ENCODE measurements at places on chromosomes 3 and 15.

DNA sequence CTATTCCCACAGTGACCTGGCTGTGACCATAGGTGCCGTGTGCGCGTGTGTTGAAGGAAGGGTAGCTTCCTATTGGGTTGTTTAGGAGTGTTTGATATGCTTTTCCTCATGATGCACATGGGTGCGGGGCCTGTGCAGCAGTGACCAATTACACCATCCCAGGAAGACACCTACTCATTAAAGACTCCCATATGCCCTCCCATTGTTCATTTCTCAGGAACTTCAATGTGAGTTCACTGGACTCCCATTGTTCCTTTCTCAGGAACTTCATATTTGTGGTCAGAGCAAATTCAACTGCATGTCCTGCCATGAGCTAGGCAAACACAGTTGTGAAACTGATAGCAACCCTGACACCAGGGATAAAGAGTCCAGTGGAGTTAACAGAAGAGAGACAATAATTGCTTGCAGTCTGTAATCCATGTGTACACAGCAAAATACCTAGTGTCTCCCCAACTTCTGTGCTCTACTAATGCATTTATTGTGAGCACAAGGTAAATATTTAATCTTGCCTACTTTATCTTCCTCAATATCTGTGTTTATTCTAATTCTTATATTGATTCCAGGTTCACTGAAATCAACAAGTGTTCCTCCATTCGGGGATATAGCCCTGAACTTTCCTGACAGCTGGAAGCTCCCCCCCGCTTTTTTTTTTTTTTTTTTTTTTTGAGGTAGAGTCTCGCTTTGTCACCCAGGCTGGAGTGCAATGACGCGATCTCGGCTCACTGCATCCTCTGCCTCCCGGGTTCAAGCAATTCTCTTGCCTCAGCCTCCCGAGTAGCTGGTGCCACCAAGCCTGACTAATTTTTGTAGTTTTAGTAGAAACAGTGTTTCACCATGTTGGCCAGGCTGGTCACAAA is 57.5 kb upstream of the GCNT3 start:
- DNase-seq, result no peak

DNA sequence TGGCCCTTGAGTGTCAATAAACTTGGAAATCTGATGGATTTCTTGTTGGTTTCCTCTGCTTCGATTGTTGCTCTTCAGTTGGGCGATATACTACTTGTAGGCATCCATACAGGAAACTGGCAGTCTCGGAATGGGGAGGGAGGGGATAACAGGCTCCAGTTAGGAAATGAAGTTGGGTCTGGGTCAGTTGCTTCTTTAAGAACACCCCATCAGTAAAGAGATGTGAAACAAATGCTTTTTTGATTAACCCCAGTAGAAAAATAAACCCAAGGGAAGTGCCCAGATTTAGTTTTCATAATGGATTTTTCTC is 681 bp downstream of the CHMP2B start:
- peak; percentile 43 for DNase-seq

DNA sequence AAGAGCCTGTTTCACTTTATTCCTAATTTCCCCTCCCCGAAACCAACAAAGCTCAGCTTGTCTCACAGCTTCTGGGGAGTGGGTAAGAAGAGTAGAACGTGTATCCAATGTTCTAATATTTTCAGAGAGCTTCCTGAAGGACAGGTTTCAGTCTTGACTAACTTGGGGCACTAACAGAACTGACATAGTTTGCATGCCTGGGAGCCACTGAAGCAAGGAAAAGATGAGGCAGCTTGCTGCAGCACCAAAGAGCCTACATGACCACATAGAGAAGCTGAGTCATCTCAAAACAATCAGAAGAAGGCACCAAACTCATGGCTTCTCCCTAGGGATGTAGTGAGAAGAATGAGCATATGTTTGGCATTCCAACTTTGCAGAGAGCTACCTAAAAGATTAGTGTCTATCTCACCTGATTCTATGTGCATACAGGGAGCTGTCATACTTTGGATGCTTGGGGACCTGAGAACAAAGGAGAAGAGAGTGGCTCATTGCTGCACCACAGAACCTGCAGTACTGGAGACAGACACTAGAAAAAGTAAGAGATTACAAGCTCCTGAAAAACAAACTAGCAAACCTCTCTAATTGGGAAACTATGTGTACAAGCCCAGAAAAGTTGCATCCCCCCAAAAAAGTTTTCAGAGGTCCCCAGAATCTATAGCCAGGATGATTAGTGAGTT is 86.9 kb downstream of the DCLK3 start:
- no peak for DNase-seq

- DNase-seq, result no peak
Observed at GRCh38 chr3:101544161-101544850, 17.4 kb upstream of the TRMT10C start.

DNA sequence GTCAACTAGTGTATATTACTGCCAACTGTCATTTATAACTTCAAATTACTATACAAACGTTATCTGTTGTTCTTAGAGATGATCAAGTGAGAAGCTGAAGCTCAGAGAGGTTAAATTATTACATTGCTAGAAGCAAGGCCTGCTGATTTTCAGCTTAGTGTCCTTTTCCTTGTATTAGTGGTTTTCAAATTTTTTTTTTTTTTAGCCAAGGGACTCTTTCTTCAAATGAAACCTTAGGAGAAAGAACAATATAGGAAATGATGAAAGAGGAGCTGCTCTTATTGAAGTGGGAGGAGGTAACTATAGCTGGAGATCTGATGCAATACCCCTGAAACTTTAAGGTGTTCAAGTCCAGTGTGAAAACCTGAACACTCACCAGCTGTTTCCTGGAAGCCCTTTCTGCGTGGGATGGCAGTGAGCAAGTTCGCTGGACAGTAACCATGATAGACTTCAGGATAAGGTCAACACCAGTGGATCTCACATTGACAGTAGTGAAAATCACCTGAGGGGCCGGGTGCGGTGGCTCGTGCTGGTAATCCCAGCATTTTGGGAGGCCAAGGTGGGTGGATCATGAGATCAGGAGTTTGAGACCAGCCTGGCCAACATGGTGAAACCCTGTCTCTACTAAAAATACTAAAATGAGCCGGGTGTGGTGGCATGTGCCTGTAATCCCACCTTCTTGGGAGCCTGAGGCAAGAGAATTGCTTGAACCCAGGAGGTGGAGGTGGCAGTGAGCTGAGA is 376.2 kb downstream of the EDEM1 start:
- no peak for DNase-seq

GRCh38 chr3:149163066-149163465 is 33.6 kb downstream of the HPS3 start:
- DNase-seq, result no peak

- no peak for DNase-seq
Observed at GRCh38 chr15:27764339-27764738, 334.8 kb downstream of the OCA2 start.

DNA sequence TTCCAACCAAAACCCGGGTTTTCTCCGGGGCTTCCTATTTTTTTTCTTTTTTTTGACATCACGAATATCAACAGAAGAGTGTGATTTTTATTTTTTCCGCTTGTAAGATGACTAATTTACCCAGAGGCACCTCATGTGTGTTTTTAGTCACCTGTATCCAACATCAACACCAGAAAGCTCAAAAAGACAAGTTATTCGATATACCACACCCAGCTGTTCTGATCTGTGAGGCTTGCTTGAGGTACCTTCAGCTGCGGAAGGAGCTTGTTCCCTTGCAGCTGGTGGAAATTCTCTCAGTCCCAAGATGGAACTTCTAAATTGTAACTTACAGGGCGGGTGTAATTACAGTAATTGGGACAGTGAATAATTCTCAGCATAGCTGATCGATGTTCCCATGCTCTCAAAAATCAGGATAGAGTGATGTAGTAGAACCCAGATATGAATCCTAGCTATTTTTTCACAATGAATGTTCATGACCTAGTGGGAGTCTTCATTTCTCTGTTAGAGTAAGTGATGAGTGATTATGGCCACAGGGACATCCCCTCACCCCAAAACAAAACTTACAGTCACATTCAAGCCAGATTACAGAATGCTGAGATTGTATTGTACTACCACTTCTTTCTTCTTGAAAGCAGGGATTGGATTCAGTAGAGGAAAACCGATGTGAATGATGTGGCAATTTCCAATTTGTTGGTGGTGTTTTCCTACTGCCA is 232.1 kb downstream of the AGBL1 start:
- no peak for DNase-seq

GRCh38 chr3:154310840-154311239 is 13.4 kb downstream of the DHX36 start:
- no peak for DNase-seq

- DNase-seq, result no peak
Observed at GRCh38 chr3:11555881-11556633, 87.7 kb downstream of the VGLL4 start.

- DNase-seq, result peak; percentile 55
Observed at GRCh38 chr3:192884777-192885773, 32.6 kb downstream of the MB21D2 start.

- no peak for DNase-seq
Observed at GRCh38 chr3:136750209-136750896, 1.8 kb downstream of the STAG1 start.

- DNase-seq, result no peak
Observed at GRCh38 chr3:144028798-144029411, 57.3 kb downstream of the DIPK2A start.

GRCh38 chr3:53114011-53114400 is 16.2 kb downstream of the RFT1 start:
- DNase-seq, result peak; percentile 15

- DNase-seq, result no peak
Observed at GRCh38 chr3:158731938-158732855, at the start of gene RARRES1. Gene RARRES1 (minus strand): TSS chr3:158732457. CDS start chr3:158732415, 42 bp downstream.

DNA sequence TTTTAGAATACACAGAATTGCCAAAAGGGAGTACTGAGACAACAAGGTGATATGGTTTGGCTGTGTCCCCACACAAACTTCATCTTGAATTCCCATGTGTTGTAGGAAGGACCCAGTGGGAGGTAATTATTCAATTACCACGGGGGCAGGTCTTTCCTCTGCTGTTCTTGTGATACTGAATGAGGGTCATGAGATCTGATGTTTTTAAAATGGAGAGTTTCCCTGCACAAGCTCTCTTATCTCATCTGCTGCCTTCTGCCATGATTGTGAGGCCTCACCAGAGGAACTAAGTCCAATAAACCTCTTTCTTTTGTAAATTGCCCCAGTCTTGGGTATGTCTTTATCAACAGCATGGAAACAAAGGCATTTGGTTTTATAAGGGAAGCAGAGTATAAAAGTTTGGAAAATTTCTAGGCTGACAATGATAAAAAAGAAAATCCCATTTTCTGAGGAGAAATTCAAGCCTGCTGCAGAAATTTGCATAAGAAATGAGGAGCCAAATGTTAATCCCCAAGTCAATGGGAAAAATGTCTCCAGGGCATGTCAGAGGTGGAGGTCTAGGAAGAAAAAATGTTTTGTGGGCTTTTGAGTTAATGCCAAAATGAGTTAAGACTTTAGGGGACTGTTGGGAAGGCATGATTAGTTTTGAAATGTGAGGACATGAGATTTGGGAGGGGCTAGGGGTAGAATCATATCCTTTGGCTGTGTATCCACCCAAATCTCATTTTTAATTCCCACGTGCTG is 130.5 kb upstream of the THRB start:
- DNase-seq, result no peak

Data from SW 1271 (cell line).